Uterine smooth muscle cell (primary cell): ENCODE measurements at places on chromosomes 16 and 17. TPM values are rescaled to one million over a fixed set of nuclear protein-coding genes. Genes with fewer than 3 reads are reported as not detected.

Gene ELOB
- 377 and 396 TPM in 2 replicates for total RNA-seq

Gene FN3K
- 5.0 and 16.1 TPM in 2 replicates for total RNA-seq

Gene KRTAP9-2
- not detected in 2 replicates for total RNA-seq

Gene KRT33A
- not detected in 2 replicates for total RNA-seq

Gene UBB
- total RNA-seq: 1,660 and 1,773 TPM in 2 replicates

Gene ACSM2B
- total RNA-seq: not detected in 2 replicates

Gene CMTM2
- not detected in 2 replicates for total RNA-seq

Gene OR1A1
- total RNA-seq: not detected in 2 replicates

Gene KRTAP4-7
- total RNA-seq: not detected in 2 replicates

Gene KRT16
- total RNA-seq: 0.12 and 0.22 TPM in 2 replicates

Gene SCO1
- total RNA-seq: 19.2 and 30.5 TPM in 2 replicates

Gene PAQR4
- total RNA-seq: 3.6 and 11.2 TPM in 2 replicates

Gene CAVIN1
- 669 and 706 TPM in 2 replicates for total RNA-seq

Gene OR4D1
- total RNA-seq: not detected in 2 replicates

Gene IL34
- total RNA-seq: 2.0 and 6.2 TPM in 2 replicates

Gene LRRC37B
- total RNA-seq: 12.3 and 18.5 TPM in 2 replicates

Gene GJD3
- total RNA-seq: 0.22 and 0.87 TPM in 2 replicates

Gene ODAD4
- total RNA-seq: 0.50 and 1.3 TPM in 2 replicates

Gene METTL2A
- 24.4 and 26.5 TPM in 2 replicates for total RNA-seq

Gene TMEM256
- 69.7 and 102 TPM in 2 replicates for total RNA-seq

Gene FOXL1
- total RNA-seq: 16.2 and 36.7 TPM in 2 replicates

Gene NECAB2
- 0.12 and 0.22 TPM in 2 replicates for total RNA-seq

Gene KRTAP9-7
- total RNA-seq: not detected in 2 replicates

Gene OR1F1
- not detected in 2 replicates for total RNA-seq

Gene ZNF469
- 1.4 and 2.2 TPM in 2 replicates for total RNA-seq

Gene OR2C1
- total RNA-seq: 0.25 TPM in 1 of 2 replicates, not detected in the other

Gene ESRP2
- total RNA-seq: 0.12 and 0.22 TPM in 2 replicates

Gene NUDT16L1
- total RNA-seq: 25.4 and 31.8 TPM in 2 replicates

Gene IGFALS
- total RNA-seq: under 0.01 and 0.50 TPM in 2 replicates

Gene ABCA10
- 0.44 and 1.00 TPM in 2 replicates for total RNA-seq

Gene SYT17
- total RNA-seq: under 0.01 and 0.12 TPM in 2 replicates

Gene PIMREG
- total RNA-seq: 20.7 and 52.6 TPM in 2 replicates

Gene ACLY
- 334 and 491 TPM in 2 replicates for total RNA-seq

Gene CCDC154
- 0.22 and 0.25 TPM in 2 replicates for total RNA-seq
